ENCODE measurements at places on chromosomes 3 and 15.

DNA sequence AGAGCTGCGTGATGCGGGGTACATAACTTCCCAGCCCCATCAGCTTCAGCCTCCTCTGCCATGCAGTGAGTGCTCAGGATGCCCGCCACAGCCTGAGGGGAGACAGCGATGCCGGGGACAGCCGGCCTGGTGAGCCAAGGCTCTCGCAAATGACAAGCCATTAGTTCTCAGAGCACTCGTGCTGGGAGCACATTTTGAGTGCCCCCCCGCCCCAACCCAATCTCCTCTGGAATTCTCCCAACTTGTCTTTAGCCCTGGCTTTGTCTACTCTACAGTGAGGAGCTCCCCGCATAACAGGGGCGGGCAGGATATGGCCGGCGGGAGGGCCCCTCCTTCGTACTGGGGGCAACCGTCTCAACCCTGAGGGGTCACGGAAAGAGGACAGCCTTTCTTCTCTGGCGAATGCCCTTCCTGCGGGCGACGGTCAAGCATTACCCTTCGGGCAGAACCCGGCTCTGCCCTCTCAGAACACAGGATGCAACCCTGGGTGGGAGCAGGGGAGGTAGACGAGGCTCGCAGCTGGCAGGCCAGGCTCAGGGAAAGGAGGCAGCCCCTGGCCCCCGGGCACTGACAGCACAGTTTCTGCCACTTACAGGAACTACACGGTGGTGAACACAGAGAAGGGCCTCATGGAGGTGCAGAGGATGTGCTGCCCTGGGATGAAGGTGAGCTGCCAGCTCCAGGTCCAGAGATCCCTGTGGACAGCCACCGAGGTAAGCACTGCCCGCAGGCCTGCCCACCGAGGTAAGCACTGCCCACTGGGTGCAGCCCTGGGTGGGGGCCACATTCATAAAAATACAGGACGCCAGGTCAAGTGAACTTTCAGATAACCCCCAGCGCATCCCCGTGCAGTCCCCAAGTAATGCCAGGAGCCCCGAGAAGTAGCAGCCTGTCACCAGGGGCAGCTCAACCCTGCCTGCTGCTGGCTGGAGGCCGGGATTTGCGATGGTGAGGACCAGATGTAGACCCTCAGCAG, 141.7 kb downstream of the LRRK1 start:
- no peak for DNase-seq

DNA sequence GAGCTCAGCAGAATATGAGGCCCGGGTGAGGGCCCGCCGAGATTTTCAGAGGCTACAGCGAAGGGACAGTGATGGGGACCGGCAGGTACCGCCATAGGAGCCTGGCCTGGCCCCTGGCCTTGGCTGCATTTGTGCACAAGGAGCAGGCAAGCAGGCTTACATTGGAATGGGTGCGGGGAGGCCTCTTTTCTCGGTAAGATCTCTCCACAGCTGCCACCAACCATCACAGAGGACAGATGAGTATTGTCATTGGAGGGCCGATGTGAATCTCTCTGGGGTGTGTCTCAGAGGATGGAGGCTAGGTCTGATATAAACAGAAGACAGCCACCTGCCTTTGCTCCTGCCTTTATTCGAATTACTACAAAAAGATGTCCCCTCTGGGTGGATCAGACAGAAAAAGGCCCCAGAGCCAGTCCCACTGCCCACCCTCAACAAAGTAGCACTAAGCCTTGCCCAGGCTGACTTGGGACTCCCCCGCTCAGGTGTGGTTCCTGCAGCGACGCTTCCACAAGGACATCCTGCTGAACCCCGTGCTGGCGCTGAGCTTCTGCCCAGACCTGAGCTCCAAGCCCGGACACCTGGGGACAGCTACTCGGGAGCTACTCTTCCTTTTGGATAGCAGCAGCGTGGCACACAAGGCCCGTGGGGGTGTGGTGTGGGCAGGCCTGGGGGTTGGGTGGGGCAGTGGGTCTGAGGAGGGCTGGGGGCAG, 5.4 kb downstream of the VWA5B2 start:
- DNase-seq = no peak

DNA sequence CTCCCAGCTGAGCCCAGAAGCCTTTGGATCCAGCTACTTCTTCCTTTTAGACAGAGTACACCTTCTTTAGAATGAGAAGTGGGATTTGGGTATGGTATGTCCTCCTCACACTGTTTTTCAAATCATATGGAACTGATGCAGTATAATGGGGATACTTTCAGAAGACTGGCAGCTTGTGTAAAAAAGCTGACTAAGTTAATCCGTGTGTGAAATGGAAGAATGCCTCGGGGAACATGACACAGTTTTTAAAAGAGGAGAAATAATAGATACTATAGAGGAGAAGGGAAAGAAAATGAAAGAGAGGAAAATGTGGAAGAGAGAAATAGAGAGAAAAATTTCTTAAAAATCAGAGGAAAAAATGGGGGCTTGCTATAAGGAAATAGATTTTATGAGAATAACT, 47.7 kb downstream of the TUSC7 start:
- DNase-seq = no peak

GRCh38 chr15:100060276-100060926, 281.4 kb downstream of the ADAMTS17 start:
- no peak for DNase-seq

- no peak for DNase-seq
Observed at GRCh38 chr15:82641129-82641798, 5.9 kb downstream of the CPEB1 start.

GRCh38 chr15:27725731-27726130, 373.4 kb downstream of the OCA2 start:
- no peak for DNase-seq

GRCh38 chr3:146783446-146783845, 178.3 kb upstream of the PLSCR5 start:
- no peak for DNase-seq

GRCh38 chr15:52164631-52165265, 26.4 kb downstream of the GNB5 start:
- DNase-seq = no peak

DNA sequence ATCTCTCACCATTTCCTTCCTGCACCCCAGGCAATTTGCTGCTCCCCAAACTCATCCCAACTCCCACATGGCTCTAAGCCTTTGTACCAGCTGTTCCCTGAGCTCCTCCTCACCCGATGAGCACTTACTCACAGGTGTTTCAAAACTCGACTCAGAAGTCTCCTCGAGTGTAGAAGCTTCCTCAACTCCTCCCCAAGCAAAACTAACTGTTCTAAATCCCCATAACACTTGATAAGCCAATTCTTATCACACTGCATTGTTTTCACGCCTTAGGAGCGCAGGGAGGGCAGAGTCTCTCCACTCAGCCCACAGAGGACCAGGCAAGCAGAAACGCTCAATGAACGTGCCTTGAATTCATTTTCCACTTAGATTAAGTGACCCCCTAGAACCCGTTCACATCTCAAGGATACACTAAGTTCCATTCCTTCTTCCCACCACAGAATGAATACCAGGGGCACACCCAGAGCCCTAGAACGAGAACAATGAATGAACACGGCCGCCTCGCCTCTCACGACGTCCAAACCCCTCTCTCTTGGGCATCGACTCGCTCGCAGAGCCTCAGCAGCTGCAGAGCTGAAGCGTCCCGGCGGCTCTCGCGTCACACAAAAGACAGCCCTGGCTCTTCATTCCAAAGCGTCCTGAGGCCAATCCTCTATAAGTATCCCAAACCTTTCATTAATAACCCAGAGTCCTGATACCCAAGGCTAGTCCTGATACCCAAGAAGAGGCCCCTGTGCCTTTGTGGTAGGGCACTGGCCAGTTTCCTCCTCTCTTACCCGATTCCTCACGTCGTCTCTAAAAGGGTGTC, 1.1 kb downstream of the RAF1 start:
- DNase-seq = peak; percentile 27

- no peak for DNase-seq
Observed at GRCh38 chr3:106423321-106424225, 554.8 kb upstream of the CBLB start.

- DNase-seq = no peak
Observed at GRCh38 chr3:146554151-146554760, 9.8 kb upstream of the PLSCR1 start.

GRCh38 chr3:536417-536813, 339.9 kb downstream of the CHL1 start:
- DNase-seq = no peak

DNA sequence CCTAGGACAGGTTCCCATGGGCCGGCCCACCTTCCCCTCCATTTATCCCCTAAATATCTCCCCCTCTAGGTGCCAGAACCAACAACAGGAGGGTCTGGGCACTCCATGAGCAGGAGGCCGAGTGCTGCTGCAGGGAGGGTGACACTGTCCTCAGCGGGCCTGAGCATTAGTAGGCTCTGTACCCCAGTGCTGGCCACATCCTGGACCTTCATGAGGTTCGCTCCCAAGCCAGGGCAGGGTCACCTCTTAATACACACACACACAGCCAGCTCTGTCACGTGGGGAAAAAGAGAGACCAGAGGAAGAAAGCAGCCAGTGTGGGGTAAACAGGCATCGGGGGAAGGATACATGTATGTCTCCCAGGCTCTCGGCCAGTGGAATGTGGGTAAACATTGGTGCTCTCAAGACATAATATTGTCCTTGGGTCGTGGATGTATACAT, 27.9 kb upstream of the SEMA3F start:
- no peak for DNase-seq

DNA sequence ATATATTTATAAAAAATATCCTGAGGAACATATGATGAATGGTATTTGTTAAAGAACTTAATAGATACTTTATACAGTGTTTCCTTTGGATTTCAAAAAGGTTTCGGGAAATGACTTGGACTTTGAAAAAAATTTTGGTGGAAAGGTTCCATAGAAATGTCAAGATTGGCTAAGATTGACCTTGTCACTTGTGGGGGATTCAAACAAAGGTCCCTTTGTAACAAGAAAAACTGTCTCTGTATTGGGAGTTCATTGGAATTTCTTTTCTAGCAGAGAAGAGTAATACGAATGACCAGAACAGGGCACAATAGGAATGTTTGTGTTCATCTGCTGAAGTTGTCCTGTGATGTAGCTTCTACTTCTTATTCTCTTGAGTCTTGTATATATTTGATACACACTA, 43.2 kb downstream of the ARHGEF26 start:
- no peak for DNase-seq

DNA sequence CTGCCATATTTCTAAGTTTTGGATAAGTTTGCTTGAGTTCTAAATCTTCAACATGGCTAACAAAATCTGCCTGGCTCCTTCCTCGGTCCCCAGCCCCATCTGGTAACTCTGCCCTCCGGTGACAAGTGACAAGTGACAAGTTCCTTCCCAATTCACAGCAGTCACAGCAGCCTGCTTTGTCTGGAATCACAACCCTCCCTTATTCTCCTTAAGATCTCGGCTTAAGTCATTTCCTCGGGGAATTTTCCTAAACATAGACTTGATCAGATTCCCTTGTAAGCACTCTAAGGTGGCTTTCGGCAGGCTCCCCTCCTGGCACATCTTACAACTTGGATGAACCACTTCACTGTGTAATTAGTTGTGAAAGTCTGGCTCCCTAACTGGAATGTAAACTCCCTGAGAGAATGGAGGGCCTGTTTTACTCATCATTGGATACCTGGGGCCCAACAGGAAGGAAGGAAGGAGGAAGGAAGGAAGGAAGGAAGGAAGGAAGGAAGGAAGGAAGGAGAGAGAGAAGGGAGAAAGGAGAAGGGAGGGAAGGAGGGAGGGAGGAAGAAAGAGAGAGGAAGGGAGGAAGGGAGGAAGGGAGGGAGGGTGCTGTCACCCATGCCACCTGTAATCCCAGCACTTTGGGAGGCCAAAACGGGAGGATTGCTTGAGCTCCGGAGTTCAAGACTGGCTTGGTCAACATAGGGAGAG, 126.4 kb downstream of the SHQ1 start:
- no peak for DNase-seq

Data from activated CD8-positive, alpha-beta memory T cell treated with anti-CD3 and anti-CD28 coated beads, Interleukin-2, amount 50 U/mL, for 4 hours (primary cell).